ENCODE measurements at places on chromosomes 4 and X.

DNA sequence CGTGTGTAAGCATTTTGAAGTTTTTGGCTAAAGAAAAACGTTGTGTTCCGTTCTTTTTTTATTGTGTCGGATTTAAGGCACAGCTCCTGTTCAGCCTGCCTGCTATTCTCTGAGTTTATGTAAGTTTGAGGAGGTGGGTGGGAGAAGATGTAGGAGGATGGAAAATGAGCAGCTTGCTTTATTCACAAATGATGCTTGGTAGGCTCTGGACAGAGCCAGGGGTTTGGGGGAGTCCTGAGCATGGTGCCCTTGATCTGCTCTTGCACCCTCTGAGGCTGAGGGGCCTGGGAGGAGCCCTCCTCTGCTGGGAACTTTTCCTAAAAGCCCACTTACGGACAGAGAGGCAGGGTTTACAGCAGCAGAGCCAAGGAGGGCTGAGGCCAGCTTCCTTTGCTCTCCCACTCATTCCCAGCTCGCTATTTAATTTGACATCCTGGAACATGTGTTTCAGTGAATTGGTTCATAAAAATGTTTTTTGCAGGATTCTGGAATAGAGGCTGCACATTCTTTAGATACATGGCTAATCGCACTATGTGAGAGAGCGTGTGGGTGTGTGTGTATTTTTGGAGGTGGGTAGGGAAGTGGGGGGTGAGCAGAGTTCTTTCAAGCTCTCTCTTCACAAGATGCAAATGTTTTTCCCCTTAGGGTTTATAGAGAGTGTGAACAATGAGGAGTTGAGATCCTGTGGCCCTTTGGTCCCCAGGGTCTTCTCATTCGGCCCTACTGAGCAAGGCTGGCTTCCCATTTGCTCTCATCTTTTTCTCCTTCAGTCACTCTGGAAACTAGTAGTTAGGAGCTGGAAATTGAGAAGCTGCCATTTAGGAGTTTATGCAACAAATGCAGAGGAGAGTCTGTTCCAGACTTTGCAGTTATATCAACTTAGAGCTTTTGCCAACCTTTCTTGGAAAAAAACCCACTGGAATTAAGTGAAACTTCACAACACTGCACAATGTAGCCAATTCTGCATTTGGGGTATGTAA, 32.1 kb downstream of the TMEM131L start:
- no peak for DNase-seq

DNA sequence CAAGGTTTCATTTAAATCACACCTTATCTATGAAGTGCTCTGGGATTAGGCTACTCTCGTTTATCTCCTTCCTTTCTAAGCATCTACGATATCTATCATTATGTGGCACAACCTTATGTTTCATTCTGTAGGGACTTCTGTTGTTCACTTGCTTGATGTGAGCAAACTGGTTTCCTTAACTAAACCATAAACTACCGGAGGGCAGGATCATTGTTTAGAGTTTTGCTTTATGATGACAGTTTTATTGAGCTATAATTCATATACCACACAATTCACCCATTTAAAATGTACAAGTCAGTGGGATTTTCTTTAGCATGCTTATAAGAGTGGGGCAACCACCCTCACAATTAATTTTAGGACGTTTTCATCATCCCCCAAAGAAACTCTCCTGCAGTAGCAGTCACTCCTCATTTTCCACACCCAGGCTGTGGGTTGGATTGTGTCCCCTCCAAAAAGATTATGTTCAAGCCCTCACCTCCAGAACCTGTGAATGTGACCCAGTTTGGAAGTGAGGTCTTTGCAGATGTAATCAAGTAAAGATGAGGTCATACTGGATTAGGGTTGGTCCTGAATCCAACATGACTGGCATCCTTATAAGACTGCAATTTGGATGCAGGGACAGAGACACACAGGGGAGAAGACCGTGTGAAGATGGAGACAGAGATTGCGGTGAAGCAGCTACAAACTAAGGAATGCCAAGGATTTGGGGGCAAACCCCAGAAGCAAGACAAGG, 42.1 kb upstream of the SH3RF1 start:
- DNase-seq, result no peak

- DNase-seq, result no peak
Measured at GRCh38 chr4:147312376-147313046, 168.4 kb upstream of the EDNRA start.

- DNase-seq, result no peak
Measured at GRCh38 chr4:6694177-6694901, 661 bp downstream of the S100P start.

- DNase-seq, result peak; percentile 38
Measured at GRCh38 chrX:30779453-30780030, 109.5 kb downstream of the TAB3 start.

- no peak for DNase-seq
Measured at GRCh38 chrX:144715337-144715736, 532.0 kb upstream of the SPANXN1 start.

DNA sequence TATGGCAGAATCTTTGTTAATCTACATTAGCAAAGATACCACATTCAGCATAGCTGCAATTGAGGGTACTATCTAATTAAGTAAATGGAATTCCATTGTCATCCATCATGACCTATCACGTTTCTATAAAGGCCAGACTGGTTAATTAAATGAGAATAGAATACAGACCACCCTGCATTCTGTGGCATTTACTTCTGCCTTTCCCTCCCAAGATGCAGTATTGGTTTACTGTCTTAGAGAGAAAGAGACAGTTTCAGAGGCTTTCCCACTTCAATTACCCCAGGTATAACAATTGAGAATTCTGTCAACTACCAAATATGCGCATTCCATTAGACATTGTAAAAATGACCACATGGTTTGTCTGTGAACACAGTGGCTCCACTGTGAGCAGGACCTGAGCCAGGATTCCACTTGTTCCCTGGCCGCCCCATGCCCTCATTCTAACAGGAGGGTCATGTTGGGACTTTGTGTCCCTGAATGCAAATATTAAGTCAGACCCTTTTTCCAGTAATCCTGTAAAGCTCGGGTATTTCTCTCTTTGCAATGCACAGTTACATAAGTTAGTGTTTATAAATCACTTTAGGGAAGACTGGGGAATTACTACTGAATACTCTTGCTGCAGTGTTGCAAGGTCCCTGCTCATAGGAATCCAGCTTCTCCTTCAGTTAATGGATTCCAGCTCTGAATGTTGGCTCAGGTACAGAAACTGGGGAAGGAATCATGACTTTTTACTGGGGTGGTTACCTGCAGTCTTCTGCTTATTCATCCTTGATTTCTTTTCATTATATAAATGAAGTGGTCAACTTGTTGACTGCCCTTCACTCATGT, 261.0 kb downstream of the PDGFC start:
- DNase-seq, result no peak

DNA sequence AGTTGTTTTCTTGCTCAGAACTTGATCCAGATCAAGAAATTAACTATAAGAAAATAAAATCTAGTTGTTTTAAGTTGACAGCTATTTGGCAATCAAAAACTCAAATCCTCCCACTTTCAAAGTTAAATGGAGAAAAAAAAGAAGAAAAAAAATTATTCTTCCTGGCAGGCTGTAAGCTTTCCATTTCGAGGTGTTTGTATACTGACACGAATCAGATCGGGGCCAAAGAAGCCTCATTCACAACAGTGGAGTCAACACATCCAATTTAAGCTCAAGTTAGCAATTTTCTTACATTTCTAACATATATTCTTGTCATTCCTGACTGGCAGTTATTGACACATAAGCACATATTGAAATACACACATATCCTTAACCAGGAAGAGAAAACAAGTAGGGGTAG, 119.4 kb downstream of the UNC5C start:
- no peak for DNase-seq

- DNase-seq, result no peak
Measured at GRCh38 chr4:121256887-121257466, 92.9 kb upstream of the TNIP3 start.

DNA sequence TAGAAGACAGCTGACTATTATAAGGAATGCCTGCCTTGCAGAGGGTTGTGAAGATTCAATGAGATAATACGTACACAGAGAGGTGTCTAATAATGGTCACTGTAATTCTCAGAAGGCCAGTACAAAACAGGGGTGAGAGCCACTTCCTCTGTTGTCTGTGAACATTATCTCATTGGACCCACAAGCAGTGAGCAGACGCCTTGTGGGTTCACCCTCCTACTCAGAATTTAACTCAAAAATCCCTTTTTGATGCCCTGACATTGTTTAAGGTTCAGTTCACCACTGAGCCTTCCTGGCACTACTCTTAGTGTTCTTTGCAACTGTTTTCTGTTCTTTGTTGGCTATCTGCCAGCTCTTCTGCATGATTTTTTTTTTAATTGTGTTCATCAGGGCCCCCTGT, 467.4 kb downstream of the BCOR start:
- no peak for DNase-seq

DNA sequence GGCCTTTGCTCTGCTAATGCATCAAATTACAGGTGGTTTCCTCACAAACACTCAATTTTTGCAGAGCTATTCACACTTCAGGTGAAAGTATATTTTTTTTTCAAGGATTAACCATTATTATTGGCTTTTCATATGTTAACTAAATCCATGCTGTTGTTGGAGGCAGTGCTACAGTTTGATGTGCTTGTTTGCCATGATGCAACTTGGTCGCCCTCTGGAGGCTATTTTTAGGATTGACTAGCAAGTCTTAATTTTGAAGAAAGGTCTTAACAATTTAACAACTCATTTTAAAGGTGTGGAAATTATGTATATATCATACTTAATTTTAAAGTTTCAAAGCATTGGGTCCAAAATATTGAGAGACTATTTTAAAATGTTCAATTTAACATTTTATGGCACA, 168.8 kb upstream of the FAM47A start:
- no peak for DNase-seq

DNA sequence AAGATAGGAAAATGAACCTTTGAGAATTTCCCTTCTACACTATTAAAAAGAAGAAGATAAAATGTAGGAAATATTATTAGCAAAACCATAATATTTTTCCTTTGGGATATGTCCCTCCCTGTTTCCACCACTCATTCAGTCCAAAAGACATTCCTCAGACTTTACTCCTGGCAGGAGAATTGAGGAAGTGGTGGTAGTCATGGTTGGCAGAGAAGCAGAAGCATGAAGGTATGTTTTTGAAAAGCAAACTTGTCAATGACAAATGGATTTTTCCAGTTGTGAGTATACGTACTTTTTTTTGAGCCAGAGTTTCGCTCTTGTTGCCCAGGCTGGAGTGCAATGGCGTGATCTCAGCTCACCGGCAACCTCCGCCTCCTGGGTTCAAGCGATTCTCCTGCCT, 13.7 kb downstream of the STAG2 start:
- no peak for DNase-seq

DNA sequence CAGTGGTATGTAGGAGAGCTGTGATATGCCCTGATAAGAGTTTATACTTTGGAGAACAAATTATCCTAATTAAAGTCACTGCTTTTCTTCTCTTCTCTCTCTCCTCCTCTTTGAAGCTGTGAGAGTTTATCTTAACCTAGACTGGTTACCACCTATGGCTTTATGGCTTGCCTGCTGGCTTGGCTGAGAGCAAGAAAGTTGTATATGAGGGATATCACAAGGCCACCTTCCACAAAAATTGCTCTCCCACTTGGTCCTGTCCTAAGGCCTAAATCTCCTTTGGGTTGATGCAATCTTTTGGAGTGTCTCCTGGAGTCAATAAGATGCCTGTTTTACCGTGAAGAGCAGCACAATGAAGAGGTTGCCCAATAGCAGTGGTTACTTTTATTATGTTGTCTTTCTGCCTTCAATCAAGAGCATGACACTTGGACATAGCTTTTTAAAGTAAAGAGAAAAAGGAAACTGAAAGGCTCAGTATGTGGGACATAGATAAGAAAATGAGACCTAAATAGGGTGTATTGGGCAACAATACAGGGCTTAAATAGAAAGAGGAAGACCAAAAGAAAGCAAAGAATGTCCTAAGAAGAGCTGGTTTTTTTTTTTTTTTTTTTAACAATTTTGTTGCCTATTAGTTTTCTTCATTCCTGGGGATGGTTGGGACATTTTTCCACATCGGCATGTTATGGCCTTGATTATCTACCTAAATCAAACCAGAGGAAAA, 9.2 kb downstream of the GUCY1A1 start:
- DNase-seq, result no peak

- no peak for DNase-seq
Measured at GRCh38 chrX:107542500-107542899, 85.8 kb upstream of the PRPS1 start.

GRCh38 chr4:143641361-143641760, 59.1 kb downstream of the FREM3 start:
- no peak for DNase-seq

DNA sequence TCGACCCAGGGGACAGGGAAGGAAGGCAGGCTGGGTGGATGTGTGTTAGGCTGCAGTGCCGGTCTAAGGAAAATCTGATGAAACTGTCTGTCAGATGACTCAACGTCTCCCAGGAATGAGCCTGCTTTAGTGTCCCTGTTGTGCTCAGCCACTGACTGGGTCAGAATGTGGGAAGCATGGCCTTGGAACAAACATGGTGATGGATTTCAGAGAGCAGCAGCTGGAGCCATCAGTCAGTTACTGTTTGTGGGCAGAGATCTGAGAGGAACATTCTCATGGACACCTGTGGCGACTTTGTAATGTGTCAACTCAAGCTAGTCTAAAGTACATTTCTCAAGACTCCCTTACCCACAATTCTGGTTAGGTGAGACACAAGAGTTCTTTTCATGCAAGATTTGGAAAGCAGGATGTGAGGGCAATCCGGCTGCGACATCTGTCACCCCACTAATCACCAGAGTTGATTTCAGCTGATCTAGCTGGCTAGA, 63.2 kb downstream of the ANAPC10 start:
- DNase-seq, result no peak

GRCh38 chr4:48962636-48963035, 23.4 kb upstream of the CWH43 start:
- DNase-seq, result no peak

DNA sequence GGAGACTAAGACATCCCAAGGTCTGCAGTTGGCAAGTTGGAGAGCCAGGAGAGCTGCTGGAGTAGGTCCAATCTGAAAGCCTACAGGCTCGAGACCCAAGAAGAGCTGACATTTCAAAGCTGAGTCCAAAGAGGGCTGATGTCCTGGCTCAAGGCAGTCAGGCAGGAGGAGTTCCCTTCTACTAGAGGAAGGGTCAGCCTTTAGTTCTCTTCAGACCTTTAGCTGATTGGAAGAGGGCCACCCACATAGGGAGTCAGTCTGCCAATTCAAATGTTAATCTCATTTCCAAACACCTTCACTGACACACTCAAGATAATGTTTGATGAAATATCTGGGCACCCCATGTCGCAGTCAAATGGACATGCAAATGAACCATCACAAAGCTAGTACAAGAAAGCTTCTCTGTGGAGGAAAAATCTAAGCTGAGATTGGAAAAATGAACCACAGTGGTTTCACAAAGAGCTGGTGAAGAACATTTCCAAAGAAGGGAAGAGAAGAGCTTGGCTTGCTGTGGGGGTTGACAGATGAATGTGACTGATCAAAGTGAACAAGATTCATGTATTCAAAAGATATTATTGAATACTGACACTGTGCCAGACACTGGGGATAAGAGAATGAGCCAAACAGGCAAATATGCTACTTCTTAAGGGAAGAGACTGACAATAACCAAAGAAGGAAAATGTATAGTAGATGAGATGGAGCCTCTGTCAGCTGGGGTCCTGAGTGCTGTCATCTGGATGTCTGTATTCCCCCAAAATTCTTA, 61.2 kb downstream of the STK32B start:
- no peak for DNase-seq

GRCh38 chr4:159451006-159451405, 348.1 kb downstream of the RAPGEF2 start:
- DNase-seq, result no peak

All from activated CD8-positive, alpha-beta memory T cell treated with anti-CD3 and anti-CD28 coated beads for 24 hours (primary cell).